Activated T-cell treated with anti-CD3 and anti-CD28 coated beads for 1 hour (primary cell): ENCODE measurements at places on chromosomes 7 and 10.

- DNase-seq = no peak
Measured at GRCh38 chr7:117385363-117386109, 41.8 kb downstream of the ASZ1 start.

DNA sequence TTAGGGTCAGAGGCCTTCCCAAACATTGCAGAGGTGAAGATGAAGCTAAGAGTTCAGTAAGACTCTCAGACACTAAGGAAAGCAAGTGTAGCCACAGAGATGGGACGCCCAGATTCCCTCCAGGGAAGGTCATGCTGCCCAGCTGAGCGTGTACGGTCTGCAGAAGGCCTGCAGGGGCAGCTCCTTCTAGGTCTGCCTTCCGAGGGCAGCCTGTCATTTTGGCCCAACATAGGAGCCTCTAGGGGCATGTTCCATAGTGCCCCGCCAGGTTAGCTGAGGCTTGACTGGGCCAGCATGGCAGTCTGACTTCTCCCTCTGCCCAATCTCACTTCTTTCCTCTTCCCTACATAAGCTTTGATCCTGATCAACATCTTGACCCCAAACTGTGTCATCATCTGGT, 130.7 kb downstream of the PIP4K2A start:
- DNase-seq = no peak

- no peak for DNase-seq
Measured at GRCh38 chr10:132925071-132925561, 17.3 kb downstream of the CFAP46 start.

- DNase-seq = no peak
Measured at GRCh38 chr10:53358536-53358935, 586.0 kb upstream of the MBL2 start.

GRCh38 chr10:119143657-119144056, 21.9 kb downstream of the SFXN4 start:
- no peak for DNase-seq

DNA sequence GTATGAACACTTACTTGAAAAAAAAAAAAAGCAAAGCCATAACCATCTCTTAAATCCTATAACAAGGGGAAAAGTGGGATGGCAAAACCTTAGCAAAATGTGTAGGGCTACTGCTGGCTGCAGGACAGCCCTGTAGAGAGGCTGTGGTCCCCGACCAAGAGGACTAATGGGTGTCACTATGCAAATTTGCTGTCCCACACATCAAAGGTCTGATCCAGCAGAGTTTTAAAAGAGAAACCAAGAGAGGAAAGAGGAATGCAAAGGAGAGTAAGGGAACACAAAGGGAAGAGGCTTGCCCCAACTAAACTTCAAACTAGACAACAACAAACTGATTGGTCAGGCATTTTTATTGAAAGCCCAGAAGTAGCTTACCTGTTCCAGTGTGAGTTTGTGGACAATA, 3.1 kb upstream of the ZNRF2 start:
- DNase-seq = no peak

DNA sequence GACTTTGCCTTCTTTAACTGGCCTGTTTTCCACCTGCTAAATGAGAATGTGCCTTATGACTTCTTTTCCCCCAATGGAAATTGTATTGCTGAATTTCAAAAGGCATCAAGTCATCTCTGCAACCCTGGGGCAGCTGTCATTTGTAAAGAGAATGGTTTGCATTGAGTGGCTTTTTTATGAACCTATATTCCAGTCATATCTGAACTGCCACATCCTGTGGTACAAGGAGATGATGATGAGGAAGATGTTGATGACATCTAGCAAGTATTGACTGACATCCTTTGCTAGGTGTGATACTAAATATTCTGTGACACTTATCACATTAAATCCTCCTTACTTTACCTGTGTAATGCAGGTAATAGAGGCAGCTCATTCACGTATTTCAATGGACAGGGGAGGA, 88.3 kb upstream of the KIAA1217 start:
- no peak for DNase-seq
